ENCODE measurements at places on chromosomes 2 and 18.

DNA sequence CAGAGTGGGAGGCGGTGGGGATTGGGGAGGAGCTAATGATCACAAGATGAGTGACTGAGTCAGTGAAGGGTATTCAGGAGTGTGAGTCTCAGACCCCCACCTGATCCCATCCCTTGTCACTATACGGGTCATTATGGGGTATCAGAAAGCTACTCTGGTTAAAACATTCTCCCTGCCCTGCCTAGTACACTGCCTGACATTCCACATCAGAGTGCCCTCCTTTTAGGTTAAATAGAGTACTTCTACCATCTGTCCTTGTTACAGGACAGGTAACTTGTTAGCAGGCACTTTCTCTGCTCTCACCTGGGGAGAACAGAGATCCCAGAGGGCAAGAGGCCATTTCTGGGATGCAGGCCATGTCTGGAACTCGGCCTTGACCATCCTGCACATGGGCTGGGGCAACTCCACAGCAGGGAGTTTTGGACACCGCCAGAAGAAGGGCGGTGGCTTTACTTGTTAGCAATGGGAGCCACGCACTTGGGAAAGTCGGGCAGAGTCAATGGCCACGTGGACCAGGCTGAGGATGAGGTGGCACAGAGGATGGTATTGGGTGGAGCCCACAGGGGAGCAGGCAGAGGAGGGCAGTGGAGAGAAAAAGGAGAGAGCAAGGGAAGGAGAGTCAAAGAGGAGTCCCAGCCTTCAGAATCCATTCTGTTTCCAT is 98.5 kb downstream of the CELF4 start:
- no peaks in the 10 kb centered on the region for H3K36me3 ChIP-seq
- H3K27ac ChIP-seq: no peak overlapping the region
- no peaks in the 10 kb centered on the region for H3K27me3 ChIP-seq
- DNase-seq: no peak
- no peak overlapping the region for H3K4me3 ChIP-seq

GRCh38 chr2:60530660-60531281 is 22.7 kb downstream of the BCL11A start:
- peak; percentile 46 for DNase-seq
- no peaks in the 10 kb centered on the region for H3K27me3 ChIP-seq
- no peak overlapping the region for H3K27ac ChIP-seq

- no peak for DNase-seq
- H3K36me3 ChIP-seq: no peaks in the 10 kb centered on the region
- H3K27ac ChIP-seq: no peak overlapping the region
- H3K4me3 ChIP-seq: no peak overlapping the region
Measured at GRCh38 chr2:30484995-30485394, 37.9 kb downstream of the LCLAT1 start.

- H3K27ac ChIP-seq: no peak overlapping the region
- no peak for DNase-seq
- no peaks in the 10 kb centered on the region for H3K36me3 ChIP-seq
- H3K4me1 ChIP-seq: no peaks in the 10 kb centered on the region
- no peaks in the 10 kb centered on the region for H3K27me3 ChIP-seq
Measured at GRCh38 chr18:40911582-40912254, 1043.3 kb upstream of the PIK3C3 start.

DNA sequence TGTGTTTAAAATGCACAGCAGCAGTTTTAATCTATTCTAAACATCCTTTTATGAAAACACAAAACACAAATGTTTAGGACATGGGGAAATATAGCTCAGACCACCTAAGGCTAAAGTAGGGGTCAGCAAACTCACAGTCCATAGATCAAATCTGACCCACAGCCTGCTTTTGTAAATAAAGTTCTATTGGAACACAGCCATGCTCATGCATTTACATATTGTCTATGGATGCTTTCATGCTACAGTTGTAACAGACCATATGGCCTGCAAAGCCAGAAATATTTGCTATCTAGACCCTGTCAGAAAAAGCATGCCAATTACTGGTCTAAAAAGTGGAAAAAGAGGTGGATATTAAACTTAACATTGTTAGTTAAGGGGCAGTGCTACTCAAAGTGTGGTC is 1105.4 kb upstream of the KLHL29 start:
- no peak for DNase-seq
- no peaks in the 10 kb centered on the region for H3K4me1 ChIP-seq
- H3K27me3 ChIP-seq: no peaks in the 10 kb centered on the region
- no peak overlapping the region for H3K27ac ChIP-seq
- no peaks in the 10 kb centered on the region for H3K36me3 ChIP-seq

GRCh38 chr2:113961000-113961399 is 71.1 kb downstream of the ACTR3 start:
- H3K27me3 ChIP-seq: no peaks in the 10 kb centered on the region
- no peaks in the 10 kb centered on the region for H3K36me3 ChIP-seq
- H3K27ac ChIP-seq: no peak overlapping the region
- no peaks in the 10 kb centered on the region for H3K4me1 ChIP-seq
- H3K4me3 ChIP-seq: no peak overlapping the region

GRCh38 chr2:238031751-238032150 is 29.1 kb upstream of the SCLY start:
- no peak overlapping the region for H3K4me3 ChIP-seq
- H3K27me3 ChIP-seq: no peaks in the 10 kb centered on the region
- no peak overlapping the region for H3K27ac ChIP-seq
- no peak for DNase-seq
- H3K36me3 ChIP-seq: peaks cover 7% of the 10 kb centered on the region
- H3K4me1 ChIP-seq: no peaks in the 10 kb centered on the region

DNA sequence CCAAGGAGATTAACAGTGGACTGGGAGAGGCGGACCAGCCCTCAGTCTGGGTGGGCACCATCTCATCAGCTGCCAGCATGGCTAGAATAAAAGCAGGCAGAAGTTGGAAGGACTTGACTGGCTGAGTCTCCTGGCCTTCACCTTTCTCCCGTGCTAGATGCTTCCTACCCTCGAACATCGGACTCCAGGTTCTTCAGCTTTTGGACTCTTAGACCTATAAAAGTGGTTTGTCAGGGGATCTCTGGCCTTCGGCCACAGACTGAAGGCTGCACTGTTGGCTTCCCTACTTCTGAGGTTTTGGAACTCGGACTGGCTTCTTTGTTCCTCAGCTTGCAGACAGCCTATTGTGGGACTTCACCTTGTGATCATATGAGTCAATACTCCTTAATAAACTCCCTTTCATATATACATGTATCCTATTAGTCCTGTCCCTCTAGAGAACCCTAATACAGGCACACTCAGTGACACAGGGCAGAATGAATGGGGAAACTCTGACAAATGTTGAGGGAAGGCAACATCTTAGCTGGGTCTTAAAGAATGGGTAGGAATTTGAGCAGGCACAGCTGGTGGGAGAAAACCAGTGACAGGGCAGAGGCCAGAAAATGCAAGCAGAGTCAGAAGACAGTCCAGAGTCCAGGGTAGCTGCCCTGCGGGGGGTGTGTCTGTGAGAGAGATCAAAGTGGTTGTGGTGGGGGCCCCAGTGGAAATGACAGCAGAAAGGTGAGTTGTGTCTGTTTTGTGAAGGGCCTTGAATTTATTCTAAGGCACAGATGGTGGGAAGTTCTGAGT is 108.1 kb upstream of the CD302 start:
- H3K36me3 ChIP-seq: no peaks in the 10 kb centered on the region
- H3K27me3 ChIP-seq: peaks cover 23% of the 10 kb centered on the region
- no peaks in the 10 kb centered on the region for H3K4me1 ChIP-seq
- no peak overlapping the region for H3K4me3 ChIP-seq
- no peak overlapping the region for H3K27ac ChIP-seq

Data from H1 (cell line).